Astrocyte (in vitro differentiated cells and primary cell): ENCODE measurements at places on chromosomes 7 and 10. TPM values are rescaled to one million over a fixed set of nuclear protein-coding genes. Genes with fewer than 3 reads are reported as not detected.

The TMEM229A gene
- total RNA-seq = 0.09 TPM in 1 of 2 replicates, not detected in the other

- no peak for DNase-seq
These were observed 123.6 kb downstream of the ZNF248 start for GRCh38 chr10:37733822-37734221.

DNA sequence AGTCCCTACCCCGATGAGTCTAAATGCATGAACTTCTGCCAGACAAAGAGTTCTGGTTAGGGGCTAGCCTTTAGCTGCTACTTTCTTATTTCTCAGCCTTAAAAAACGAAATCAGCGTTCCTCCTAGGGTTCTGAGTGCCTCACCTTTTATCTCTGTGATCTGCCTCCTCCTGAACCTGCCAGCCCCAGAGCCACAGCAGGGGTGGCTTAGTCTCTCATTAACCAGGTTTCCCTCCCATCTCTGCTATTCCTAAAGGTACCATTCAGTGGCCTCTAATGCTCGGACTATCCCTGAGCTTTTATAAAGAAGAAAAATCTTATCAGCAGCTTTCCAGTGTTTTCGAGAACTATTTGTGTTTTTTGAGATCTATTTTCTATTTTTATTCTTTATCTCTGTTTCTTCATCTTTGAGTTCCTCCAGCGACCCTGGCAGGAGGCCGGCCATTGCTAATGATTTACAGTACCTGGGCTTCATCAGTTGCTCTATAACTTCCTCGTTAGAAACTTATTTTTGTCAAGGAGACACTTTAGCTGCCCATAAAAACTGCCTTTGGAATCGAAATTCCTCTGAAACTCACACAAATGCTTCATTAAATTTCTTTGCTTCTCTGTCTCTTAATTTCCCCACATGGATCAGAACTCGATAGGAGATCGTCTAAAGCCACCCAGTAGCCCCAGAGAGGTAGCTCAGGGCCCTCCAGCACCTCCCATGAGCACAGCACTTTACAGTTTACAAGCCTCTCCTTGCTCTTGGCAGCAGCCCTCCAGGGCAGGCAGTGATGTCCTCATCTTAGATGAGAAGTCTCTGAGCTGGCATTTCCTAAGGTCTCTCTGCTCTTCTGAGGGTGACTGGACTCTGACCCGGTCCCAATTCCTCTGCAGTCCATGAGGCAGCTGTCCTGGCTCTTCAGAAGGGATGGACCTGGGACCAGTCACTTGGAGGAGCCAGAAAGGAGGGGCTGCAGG, 149.1 kb downstream of the EBF3 start:
- DNase-seq = no peak

GRCh38 chr7:156065400-156065799, 253.1 kb upstream of the SHH start:
- DNase-seq = no peak

DNA sequence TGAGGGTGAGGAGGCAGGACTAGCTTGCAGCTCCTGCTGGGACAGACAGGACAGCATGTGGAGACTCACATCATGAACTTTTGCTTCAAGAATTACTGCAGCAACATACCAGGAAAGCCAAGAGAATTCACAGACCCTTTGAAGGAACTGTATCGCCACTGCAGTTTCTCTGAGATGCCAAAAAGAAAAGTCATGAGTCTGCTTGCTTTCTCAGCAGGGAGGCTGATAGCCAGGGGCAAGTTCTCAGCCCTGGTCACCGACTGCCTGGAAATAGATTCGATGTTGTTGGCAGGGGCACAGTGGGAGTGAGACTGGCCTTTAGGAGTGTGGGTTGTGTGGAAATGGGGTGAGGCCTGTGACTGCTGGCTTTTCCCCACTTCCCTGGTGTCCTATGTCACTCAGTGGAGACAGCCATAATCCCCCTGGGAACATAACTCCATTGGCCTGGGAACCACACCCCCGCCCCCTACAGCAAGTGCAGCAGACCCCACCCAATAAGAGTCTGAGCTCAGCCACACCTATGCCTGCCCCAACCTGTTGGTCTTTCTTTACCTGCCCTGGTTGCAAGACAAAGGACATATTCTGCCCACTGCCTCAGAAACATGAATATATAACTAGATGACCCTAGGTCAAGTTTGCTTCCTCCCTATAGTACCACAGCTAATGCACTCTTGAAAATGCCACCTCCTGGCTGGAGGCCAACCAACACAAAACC, 1.6 kb upstream of the SAMD9 start:
- peak; percentile 12 for DNase-seq

The MET gene
- 7.9 and 8.2 TPM in 2 replicates for total RNA-seq

DNA sequence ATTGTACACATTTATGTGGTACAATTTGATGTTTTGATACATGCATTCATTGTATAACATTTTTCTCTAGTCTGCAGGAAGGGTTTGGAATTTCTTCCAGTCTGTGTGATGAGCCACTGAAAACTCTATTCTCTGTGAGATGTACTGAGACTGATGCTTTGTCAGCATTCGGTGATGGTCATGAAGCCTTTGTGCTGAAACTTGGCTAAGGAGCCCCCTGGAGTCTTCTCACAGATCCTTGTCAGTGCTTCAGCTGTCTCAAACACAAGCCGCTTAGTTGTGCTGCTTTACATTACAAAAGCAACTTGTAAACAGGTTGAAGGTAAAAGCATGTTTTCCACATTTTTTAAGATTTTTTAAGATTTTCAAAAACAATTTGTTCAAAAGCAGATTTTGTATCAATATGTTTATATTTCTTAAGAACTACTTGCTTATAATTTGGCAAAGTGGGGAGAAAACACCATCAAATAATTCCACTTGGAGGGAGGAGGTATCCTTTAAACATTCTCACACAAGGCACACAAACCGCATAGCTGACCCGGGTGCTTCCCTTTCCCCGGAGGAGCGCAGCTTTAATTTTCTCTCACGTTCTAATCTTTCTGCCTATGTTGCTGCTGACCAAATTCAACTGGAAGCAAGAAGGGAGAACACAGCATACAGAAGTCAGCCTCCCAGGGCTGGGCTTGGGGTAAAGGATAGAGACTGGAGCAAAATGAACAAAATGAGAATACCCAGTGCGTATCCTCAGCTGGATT, 249.8 kb upstream of the VSTM2A start:
- no peak for DNase-seq

DNA sequence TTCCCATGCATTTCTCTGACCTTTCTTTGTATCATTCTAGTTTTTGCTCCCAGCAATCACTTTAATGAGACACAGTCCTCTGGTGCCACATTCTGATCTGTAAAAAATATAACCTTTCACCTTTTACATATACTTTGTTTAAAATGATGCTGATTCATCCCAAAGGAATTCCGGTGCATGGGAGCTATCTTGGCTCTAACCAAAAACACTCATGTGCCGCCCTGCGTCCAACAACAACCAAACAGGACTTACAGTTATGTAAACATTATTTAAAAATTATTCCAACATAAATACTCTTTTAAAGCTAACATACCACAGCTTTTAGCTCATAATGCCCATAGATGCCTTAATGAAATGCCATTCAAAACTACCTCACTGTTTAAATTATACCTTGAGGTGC, 7.7 kb upstream of the OPALIN start:
- no peak for DNase-seq

The UFSP1 gene
- 2.7 and 3.3 TPM in 2 replicates for total RNA-seq

The PLAU gene
- 81.2 and 90.2 TPM in 2 replicates for total RNA-seq

DNA sequence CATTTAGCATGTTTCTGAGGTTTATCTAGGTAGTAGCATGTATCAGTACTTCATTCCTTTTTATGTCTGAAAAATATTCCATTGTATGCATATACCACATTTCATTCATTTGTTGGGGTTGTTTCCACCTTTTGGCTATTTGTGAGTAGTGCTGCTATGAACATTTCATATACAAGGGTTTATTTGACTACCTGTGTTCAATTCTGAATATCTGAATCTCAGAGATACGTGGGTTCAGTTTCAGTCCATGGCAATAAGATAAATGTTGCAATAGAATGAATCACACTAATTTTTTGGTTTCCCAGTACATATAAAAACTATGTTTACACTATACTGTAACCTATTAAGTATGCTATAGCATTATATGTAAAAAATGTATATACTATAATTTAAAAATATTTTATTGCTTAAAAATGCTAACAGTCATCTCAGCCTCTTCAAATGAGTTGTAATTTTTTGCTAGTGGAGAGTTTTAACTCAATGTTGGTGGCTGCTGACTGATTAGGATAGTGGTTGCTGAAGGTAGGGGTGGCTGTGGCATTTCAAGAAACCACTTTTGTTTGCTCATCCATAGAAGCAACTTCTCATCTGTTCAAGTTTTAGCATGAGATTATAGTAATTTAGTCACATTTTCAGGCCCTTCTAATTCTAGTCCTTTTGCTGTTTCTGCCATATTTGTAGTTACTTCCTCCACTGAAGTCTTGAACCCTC, 13.9 kb downstream of the PLEKHA1 start:
- DNase-seq = no peak

- no peak for DNase-seq
These were observed 43.5 kb downstream of the MTPN start for GRCh38 chr7:135933509-135934188.

GRCh38 chr10:13827076-13827797, 240.5 kb downstream of the PRPF18 start:
- DNase-seq = peak; percentile 65

The AGMO gene
- 0.34 and 0.41 TPM in 2 replicates for total RNA-seq

GRCh38 chr7:135147341-135147898, 452 bp upstream of the TMEM140 start:
- DNase-seq = no peak

DNA sequence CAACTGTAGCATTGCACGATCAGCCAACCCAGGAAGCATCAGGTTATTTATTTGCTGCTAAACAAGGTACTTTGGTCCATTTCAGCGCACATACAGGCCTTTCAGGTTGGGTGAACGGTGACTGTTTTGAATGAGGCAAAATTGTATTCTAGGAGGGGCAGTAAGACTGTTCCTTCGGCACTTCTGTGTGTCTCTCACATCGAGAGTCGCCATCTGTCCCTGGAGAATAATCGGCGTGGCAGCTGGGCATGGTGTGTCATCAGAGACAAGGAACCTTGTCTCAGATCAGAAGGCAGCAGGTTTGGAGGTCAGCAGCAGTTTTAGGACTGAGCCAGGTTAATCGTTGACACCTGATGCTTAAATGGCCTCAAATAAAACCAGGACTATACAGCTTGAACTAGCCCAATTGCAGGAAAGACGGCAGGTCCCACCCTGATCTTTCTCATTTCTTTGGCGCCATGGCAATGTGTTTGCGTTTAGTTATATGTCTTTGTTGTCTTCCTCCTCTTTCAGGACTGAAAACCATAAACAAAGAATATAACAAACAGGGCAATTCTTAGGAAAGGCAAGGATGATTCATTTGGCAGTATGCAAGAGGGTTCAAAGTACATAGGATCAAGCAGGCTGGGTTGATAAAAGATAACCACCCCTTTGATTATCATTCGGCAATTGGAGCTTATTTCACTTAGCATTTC, 92.0 kb upstream of the PRR15 start:
- DNase-seq = no peak

- no peak for DNase-seq
These were observed 321.3 kb downstream of the PTEN start for GRCh38 chr10:88184543-88185297.

DNA sequence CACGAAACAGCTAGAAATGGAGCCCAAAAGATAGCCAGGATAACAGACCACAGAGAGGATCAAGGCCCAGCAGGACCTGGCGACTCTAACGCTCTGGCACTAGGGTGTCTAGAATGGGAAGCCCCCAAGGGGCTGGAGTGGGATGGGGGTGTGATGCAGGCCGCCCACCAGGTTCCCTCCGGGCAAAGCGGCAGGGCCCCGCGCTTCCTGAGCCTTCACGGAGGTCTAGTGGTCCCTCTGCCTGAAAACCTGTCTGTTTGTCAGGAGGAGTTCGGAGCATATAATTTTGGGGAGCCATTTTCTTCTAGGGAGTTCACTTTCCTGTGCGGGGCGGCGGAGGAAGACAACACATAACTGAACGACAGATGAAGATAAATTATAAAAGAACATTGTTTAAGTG, 48.2 kb upstream of the FXYD4 start:
- no peak for DNase-seq
